ENCODE measurements at places on chromosomes 5 and 9.

- DNase-seq: no peak
These were observed 6.8 kb upstream of the SLC2A8 start for GRCh38 chr9:127390248-127390545.

DNA sequence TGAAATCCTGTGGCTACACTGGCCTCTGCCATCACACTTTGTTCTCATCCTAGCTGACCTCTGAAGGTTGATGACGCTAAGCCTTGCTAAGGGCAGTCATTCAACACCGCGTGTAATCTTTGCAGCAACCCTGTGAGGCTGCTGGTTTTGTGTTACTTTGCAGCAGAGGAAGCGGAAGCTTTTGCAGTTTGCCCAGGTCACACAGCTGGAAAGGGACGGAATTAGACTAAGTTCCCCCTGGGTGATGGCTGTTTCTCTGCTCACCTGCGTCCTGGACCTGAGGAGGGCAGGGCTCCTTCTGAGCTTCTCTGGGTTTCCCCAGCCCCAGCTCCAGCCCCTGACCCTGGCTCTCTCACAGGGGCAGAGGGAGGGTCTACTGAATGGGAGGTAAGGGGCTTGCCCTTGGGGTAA lies 7.3 kb upstream of the SLC25A51 start:
- DNase-seq: no peak

DNA sequence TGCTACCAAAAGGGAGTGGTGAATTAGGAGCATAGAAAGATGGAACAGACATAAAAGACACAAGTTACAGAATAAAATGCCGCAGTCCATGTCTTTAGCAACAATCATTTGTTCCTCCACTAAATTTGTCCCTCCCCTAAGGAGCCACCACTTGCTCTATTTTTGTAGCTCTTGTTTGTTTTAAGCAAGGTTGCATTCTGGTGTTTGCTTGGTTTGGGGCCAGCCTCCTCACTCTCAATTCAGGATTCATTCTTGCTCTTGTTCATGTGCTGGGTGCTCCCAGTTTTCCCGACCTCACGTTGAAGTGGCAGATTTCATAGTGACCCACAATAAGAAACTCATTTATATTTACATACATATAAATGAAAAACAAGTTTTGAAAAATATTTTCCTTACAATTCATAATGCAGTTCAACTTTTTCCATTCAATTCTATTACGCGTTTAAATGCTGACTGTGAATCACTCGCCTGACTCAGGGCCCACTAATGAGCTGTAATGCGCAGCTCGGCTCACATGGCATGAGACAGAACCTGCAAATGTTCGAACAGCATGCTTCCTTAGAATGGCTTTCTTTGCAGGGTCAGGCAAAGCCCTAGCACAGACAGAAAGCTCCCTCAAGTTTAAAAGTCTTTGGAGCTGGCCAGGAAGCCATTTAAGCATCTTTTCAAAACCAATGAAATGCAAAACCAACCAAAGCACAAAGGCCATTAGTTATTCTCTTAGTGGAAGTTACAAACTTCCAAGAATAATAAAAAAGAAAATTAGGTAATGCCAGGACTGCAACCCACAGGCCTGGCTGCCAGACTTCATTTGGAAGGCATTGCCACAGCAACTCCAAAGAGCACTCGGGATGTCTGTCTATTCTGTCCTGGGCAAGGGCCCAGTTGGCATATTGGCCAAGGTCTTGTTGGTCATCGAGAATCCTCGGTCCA lies 41.7 kb downstream of the RETREG1 start:
- DNase-seq: no peak

- DNase-seq: no peak
These were observed 99.7 kb downstream of the ARHGAP26 start for GRCh38 chr5:142869886-142870285.

- DNase-seq: no peak
These were observed 162.6 kb downstream of the DMAC1 start for GRCh38 chr9:7636838-7637467.

- no peak for DNase-seq
These were observed 72.2 kb downstream of the PCDH1 start for GRCh38 chr5:141805874-141806595.

DNA sequence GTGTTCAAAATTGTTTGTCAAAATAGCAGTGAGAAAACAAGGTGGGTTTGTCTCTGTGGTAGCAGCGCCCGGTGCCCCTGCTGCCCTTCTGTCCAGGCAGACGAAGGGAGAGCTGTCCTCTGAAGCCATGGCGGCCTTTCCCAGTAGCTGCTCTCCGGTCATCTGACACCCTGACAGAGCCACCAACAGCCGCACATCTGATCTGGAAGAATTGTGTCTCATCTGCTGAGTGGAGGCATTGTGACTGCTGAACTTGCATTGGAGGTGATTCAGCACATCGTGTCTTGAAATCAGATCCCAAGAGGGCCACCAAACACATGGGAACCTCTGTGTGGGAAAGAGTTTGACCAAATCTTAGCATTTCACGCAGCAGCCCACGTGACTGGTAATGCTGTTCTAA lies 337.6 kb upstream of the IRX1 start:
- no peak for DNase-seq

DNA sequence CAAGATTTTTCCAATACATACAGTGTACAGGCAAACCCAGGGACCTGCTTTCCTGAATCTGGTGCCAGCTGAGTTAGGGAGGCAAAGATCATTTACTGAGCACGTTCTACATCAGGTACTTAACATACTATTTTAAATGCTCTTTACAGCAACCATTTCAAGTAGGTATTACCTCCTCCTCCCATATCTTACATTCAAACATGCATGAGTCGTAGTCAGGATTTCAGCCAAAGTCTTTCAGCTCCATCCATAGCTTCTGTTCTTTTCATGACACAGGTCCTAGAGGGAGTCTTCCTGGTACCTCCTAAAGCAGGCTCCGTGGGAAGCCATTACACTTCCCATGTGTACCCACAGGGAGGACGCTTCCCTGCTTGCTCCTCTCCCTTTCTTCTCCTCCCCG lies 11.7 kb downstream of the KCNV2 start:
- no peak for DNase-seq
